EL (cell line): ENCODE measurements at places on chromosomes 4 and X.
A peak's percentile ranks its signal among the peaks of the same experiment; 100 is the strongest.

DNA sequence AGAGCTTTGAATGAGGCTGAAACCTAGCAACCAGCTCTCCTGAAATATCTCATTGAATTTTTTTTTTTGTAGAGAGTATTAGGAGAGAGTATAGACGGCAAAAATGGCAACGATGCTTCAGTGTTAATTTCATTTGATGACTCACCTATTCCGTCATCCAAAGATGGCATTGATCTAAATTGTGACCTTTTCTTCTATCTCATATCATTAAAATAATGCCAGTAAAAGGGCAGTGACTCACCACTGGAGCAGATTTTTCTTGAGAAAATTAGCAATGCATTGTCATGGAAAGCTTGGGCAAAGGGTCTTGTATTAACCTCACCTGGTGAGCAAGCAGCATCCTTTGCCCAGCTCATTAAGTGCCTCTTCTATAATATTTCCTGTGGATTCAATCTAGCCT is 19.6 kb downstream of the VMA21 start:
- DNase-seq = no peak

DNA sequence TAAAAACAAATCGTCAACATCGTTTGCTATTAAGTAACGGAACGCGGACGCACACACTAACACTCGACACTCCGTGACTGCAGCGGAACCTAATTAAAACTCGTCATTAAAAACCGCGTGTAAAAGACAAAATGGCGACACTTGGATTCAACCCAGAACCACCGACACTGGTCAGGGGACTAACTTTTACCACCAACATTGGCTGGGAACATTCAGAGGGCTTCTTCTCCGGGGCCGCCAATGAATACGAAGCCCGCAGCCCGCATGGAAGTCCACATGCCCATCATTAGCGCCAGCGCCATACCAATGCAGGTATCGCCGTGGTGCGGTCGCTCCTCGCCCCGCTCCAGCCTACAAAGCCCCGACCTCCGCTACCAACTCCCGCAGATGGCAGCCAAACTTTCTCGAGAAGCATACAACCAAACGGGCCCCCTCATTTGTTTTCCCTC is 498 bp downstream of the RBMX start:
- DNase-seq = peak; percentile 11

- no peak for DNase-seq
These were observed 1.6 kb upstream of the ABLIM2 start for GRCh38 chr4:8160233-8160560.

GRCh38 chr4:150325872-150326271 is 247.6 kb downstream of the DCLK2 start:
- no peak for DNase-seq

GRCh38 chr4:26326791-26327190 is 6.0 kb downstream of the RBPJ start:
- DNase-seq = peak; percentile 97

DNA sequence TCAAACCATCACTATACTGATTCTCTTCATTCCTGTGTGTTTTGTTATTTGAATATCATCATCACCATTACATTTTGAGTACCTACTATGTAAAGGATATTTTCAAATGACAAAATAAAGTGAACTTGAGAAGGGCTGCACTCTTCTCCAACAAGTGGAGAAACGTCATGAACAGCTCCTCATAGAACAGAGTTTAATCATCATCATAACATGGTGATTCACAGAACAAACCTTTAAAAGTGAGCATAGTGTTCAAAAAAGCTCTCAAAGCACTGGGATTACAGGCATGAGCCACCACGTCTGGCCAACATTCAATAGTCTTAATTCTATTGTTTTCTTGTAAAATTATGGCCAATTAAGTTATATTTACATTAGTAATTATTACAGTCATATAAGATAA is 993.9 kb downstream of the PDHA2 start:
- DNase-seq = no peak

DNA sequence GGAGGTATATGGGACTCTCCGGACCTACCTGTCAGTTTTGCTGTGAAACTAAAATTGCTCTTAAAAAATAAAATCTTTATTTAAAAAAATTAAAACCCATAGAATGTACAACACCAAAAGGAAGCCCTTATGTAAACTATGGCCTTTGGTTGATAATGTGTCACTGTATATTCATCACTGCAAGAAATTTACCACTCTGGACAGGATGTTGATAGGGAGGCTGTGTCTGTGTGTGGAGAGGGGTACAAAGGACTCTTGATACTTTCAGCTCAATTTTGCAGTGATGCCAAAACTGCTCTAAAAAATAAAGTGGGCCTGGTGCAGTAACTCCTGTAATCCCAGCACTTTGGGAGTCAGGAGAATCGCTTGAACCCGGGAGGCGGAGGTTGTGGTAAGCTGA is 2.9 kb upstream of the ZMYM3 start:
- DNase-seq = no peak

- no peak for DNase-seq
These were observed 86.9 kb downstream of the VCX3A start for GRCh38 chrX:6448003-6448402.

DNA sequence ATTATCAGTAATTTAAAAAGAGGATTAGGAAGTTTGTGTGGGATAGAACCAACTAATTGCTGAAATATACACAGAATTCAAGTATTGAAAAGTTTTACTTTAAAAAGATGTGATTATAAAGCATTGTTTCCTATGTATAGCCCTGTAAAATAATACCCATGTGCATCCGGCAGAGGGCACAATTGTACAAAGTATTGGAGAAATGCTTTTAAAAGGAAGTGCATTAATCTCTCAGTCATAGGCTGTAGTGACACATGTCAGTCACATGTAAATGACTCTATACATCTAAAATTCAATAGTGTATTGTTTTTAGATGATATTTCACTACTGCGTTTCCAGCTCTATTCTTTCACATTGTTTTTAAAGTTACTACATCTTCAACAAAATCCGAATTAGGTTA is 9.7 kb upstream of the GEMIN8 start:
- DNase-seq = peak; percentile 23

DNA sequence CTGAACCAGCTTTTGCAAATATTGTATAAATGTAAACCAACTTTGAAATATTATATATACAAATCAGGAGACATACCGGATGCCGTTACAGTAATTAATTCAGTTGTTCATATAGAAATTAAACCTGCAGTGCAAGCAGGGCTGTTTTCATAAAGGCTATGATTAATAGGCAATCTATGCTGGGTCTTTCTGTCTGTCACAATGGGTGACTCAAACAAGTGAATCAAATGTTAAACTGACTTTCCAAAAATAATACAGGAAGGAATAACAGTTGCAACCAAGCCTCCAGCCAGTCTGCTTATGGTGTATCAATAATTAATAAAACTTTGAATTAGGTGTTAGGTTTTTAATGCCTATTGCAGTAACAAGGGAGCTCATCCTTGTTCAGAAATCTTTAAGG is 43.9 kb downstream of the GABRB1 start:
- DNase-seq = peak; percentile 64

- no peak for DNase-seq
These were observed 265.9 kb upstream of the GK2 start for GRCh38 chr4:79673898-79674297.

DNA sequence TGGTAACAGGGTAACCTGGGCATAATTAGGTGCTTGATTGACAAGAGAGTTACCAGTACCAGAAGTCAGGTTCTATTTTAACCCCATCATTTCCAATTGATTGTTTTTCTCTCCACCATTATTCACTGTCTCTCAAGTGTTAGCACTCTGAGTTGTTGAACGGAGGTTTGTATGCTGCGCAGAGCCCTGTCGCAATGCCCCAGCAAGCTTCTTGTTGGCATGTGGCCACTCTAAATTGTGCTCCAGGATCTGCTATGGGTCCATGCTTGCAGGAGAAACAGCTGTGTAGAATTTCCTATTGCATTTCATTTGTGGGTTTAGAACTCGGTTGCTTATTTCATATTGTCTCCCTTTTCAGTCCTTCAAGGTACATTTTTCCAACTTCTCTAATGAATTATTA is 98.2 kb downstream of the KLHL8 start:
- no peak for DNase-seq

DNA sequence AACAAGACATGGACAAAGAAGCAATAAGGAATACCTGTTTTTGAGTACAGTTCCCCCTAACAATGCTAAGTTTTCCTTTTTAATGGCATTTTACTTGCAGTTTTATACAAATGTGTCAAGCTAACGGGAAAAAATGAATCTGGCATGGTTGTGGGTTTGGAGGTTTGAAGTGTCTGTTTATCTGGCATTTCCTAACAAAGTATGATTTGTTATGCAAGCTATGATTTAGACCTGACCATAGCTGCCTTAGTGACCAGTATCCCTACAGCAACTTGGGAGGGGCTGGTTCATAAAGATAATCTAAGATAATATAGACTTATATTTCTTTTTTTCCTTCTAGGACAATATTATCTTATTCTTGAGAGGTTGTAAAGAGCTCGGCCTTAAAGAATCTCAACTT is 60.6 kb downstream of the LIMCH1 start:
- DNase-seq = no peak

DNA sequence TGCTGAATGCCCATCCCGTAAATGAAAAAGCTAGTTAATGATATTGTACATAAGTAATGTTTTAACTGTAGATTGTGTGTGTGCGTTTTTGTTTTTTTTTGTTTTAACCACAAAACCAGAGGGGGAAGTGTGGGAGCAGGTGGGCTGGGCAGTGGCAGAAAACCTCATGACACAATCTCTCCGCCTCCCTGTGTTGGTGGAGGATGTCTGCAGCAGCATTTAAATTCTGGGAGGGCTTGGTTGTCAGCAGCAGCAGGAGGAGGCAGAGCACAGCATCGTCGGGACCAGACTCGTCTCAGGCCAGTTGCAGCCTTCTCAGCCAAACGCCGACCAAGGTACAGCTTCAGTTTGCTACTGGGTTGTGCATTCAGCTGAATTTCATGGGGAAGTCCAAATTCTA is at the start of gene SPP1:
Gene SPP1 (plus strand): TSS at position 249 of the 400 bp plus-strand sequence. CDS start 1,182 bp downstream, outside the sequence.
- peak; percentile 45 for DNase-seq

GRCh38 chr4:87570290-87570805 is 38.0 kb upstream of the DSPP start:
- no peak for DNase-seq
